Stimulated activated CD4-positive, alpha-beta T cell treated with anti-CD3 and anti-CD28 coated beads, Interleukin-1b, Interleukin-23, amount 100 ng/mL, for 1 hour (primary cell): ENCODE measurements at places on chromosomes 5 and 9.

GRCh38 chr5:81058121-81058520 is 98.0 kb downstream of the RASGRF2 start:
- DNase-seq, result no peak

DNA sequence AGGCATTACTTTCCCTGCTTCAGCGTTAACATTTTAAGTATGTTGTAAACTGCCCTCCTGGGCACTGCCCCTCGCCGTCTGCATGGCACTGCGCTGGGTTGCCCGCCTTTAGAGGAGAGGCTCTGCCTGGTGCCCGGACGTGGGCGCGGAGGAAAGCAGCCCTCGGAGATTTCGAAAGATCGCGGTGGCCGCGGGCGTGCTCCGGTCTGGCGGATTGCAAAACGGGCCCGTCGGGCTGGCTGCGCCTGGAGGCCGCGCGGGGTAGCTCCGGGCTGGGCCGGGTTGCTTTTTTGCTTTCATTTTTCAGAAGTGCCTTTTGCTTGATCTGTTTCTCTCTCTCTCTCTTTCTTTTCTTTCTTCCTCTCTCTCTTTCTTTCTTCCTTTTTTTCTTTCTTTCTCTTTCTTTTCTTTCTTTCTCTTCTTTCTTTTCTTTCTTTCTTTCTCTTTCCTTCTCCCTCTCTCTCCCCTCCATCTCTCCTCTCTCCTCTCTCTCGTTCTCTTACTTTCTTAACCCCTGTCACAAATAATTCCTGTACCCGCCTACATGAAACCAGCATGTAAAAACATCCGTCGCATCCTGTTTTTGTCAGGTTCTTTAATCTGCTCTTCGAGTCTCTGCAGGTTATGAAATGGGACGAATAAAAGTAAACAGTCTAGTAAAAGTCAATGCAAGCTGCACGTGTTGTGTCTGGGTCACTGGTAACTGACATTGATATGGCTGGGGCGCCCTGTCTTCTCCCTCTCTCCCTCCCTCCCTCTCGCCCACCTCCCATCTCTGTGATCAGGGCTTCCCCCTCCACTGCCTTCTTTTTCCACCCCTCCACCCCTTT is 1.7 kb downstream of the FST start:
- no peak for DNase-seq

GRCh38 chr9:130701059-130702022 is 7.8 kb downstream of the EXOSC2 start:
- peak; percentile 39 for DNase-seq

DNA sequence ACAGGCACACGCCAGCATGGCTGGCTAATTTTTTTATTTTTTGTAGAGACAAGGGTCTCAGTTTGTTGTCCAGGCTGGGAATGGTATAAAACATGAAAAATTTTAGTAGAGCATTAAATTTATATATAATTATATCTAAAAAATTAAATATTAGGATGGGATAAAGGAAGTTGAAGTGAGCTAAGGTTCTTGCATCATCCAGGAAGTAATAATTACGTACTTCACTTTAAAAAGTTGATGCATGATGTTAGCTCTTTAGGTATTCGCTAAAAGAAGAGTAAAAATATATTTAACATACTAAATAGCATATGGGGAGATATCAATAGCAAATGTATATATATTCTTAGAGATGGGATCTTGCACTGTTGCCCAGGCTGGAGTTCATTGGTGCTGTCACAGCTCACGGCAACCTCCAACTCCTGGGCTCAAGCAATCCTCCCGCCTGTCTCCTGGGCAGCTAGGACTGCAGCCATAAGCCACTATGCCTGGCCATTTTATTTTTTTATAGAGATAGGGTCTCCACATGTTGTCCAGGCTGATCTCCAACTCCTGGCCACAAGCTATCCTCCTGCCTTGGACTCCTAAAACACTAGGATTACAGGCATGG is 12.3 kb downstream of the DCAF10 start:
- DNase-seq, result no peak

- DNase-seq, result no peak
These were observed 169.3 kb downstream of the PAX5 start for GRCh38 chr9:36864491-36865410.

GRCh38 chr5:168446983-168447619 is 39.2 kb upstream of the RARS1 start:
- DNase-seq, result no peak

DNA sequence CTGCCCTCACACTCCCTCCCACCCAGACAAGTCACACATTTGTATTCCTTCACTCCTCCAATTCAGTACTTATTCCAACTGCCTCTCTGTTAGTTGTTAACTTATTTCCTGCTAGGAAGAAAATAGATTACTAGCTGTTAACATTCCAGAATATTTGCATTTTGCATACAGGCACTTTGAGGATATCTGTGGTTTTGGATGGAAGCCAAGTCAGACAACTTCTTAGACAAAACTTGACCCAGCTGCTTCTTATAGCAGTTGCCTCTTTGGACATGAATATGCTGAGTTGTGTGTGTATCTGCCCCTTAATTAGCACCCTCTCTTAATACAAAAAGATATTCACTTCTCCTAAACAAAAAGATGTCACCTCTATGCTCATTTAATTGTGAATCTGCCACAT is 1280.6 kb upstream of the ACO1 start:
- no peak for DNase-seq

DNA sequence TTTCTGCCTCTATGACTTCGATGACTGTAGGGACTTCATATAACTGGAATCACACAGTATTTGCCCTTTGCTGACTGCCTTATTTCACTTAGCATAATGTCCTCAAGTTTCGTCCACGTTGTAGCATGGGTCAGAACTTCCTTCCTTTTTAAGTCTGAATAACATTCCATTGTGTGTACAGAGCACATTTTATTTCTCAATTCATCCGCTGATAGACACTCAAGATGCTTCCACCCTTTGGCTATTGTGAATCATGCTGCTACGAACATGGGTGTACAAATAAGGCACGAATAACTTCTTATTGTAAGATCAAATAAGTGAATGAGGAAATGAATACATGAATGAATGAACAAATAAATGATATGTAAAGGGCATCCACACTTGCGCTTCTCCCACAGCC is 13.0 kb downstream of the BARX1 start:
- DNase-seq, result no peak

- DNase-seq, result no peak
These were observed 25.1 kb upstream of the TRIM14 start for GRCh38 chr9:98144076-98144475.

DNA sequence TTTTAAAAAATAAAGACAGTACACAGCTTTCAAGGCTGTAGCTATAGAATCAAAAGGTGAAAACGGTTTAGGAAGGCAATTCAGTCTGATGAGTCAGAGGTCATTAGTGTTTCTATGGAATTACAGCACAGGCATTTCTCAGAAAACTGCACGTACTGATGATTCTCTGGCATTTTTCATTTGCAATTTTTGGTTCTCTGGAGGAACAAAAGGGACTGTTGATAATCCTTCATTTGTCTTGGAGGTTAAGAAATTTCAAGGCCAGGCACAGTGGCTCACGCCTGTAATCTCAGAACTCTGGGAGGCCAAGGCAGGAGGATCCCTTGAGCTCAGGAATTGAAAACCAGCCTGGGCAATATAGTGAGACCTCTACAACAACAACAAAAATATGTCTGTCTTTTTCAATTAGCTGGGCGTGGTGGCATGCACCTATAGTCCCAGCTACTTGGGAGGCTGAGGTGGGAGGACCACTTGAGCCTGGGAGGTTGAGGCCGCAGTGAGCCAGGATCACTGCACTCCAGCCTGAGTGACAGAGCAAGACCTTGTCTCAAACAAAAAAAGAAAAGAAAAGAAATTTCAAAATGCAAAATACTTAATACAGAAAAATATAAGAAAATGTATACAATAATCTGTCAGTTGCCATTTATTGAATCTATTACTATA is 27.3 kb downstream of the NR6A1 start:
- no peak for DNase-seq

- no peak for DNase-seq
These were observed 10.3 kb downstream of the GBGT1 start for GRCh38 chr9:133153227-133154096.

DNA sequence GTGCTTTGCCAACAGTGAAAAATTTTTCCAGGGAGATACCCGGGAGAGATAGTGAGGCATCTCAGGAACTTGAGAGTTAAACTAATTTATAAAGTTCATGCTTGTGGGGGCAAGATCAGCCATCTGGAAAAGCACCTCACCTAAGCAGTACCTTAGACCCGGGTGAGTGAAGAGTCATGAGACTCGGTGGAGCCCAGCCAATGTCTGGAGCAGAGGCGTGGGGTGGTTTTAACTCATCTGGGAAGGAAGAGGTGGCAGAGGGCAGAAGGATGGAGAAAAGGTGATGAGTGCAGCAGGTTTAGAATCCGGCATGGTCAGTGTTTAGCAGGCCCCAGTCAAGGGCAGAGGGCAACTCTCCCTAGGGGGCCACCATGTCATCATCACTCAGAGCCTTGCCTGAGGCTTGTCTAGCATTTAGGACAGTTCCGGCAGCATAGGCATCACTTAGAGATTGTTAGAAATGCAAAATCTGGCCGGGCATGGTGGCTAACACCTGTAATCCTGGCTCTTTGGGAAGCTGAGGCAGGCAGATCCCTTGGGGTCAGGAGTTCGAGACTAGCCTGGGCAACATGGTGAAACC is 4.3 kb upstream of the RNF183 start:
- DNase-seq, result no peak
